ENCODE measurements at places on chromosomes 5 and 9. TPM values are rescaled to one million over a fixed set of nuclear protein-coding genes. Genes with fewer than 3 reads are reported as not detected.

DNA sequence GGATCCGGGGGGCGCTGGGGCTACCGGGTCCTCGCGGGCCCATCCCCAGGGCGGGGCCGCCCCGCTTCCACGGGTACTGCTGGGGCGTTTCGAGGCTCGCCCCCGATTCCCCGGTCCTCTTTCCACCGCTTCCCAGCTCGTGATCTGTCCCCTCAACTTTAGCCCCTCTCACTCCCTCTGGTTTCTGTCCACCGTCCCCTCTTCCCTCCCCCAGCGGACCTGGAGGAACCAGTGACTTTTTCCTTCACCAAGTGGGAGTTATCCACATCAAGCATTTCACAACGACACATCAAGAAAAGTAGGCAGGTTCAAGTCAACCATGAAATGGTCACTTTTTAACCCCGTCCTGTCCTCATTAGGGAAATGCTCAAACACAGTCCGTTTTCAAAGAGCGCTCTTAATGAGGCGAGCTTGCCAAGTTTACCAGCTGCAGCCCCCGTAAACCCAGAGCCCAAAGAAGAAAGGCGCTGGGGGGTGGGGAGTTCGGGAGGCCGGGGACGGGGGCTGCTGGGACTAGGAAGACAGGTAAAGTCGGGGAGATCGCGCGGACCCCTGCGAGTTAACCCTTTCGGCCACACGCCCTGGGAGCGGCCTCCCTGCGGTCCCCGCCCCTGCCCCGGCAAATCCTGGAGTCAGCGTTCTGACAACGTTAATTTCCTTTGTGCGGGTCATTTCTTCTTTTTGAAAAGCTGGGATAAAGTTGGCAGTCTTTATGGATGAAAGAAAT is 2.1 kb upstream of the NFIB start:
- no peak for DNase-seq

- DNase-seq, result no peak
These were observed 169.0 kb downstream of the CDH6 start for GRCh38 chr5:31362529-31362900.

- DNase-seq, result no peak
These were observed 1.4 kb downstream of the ADAMTS12 start for GRCh38 chr5:33890131-33891032.

DNA sequence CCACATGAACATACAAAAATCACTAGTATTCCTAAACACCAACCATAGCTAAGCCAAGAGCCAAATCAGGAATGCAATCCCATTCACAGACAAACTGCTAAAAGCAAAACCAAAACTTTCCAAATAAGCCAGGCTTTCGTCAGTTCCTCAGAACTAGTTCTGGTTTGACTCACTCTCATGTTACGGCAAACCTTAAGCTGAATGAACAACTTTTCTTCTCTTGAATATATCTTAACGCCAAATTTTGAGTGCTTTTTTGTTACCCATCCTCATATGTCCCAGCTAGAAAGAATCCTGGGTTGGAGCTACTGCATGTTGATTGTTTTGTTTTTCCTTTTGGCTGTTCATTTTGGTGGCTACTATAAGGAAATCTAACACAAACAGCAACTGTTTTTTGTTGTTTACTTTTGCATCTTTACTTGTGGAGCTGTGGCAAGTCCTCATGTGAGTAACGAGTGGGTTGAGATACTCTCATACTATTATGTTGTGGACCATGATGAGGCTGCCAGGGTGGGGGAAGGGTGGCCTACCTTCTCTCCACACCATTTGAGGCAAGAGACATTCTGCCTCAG is at the start of gene PDCD1LG2:
PDCD1LG2 (plus strand) TSS at position 172 of the 572 bp plus-strand sequence. CDS start 12,016 bp downstream, outside the sequence.
- no peak for DNase-seq

Gene PCDHGA9
- not detected for polyA plus RNA-seq

Gene CCNO
- polyA plus RNA-seq, result not detected

Gene SYK
- polyA plus RNA-seq, result 185 TPM

All from naive B cell (primary cell).